PC-3 (cell line): ENCODE measurements at places on chromosomes 16 and 17.
A peak's percentile ranks its signal among the peaks of the same experiment; 100 is the strongest.

GRCh38 chr17:17424552-17424951, 52.2 kb upstream of the MED9 start:
- no peak for DNase-seq

- no peak for DNase-seq
Measured at GRCh38 chr17:36133602-36134236, 30.1 kb downstream of the CCL4 start.

DNA sequence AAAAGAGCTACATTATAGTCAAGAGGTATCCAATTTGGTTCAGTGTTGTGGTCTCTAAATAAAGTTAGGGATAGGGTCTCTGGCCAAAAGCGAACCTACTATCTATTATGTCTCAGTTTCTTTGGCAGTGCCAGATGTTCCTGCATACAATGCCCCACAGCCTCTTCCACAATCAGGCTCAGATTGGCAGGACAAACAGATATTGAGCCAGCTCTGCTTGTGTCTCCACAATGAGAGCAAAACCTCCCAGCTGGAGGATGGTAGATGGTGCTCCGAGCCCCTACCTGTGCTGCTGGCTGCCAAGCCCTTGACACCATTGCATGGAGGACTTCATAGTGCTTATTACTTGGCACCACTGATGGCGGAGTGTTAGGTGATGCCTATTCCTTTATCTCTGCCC, 19.7 kb downstream of the PHAF1 start:
- no peak for DNase-seq

- peak; percentile 80 for DNase-seq
Measured at GRCh38 chr17:5585836-5586521, 1.7 kb upstream of the NLRP1 start.

GRCh38 chr17:51765282-51766135, 393.0 kb downstream of the CA10 start:
- no peak for DNase-seq

GRCh38 chr17:78144736-78145641, 1.2 kb upstream of the C17orf99 start:
- peak; percentile 65 for DNase-seq

- peak; percentile 21 for DNase-seq
Measured at GRCh38 chr17:7897773-7898172, 9.2 kb downstream of the CHD3 start.

DNA sequence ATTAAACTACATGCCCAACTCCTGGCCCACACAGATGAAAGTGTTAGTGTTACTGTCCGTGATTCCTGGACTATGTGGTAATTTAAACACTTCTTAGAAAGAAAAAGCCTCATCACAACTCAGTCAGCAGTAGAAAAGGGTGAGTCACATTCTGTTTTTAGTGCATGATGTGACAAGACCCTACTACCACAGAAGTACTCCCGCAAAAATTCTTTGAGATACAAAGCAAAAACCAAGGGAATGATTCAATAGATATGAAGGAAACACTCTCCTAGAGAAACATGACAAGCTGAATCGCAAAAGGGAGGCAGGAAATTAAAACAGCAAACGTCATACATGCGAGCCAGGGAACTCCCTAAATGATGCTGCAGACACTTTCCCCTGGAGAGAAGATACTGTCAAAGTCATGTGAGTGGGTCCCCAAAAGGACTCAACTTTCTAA, 14.4 kb downstream of the SNN start:
- no peak for DNase-seq

DNA sequence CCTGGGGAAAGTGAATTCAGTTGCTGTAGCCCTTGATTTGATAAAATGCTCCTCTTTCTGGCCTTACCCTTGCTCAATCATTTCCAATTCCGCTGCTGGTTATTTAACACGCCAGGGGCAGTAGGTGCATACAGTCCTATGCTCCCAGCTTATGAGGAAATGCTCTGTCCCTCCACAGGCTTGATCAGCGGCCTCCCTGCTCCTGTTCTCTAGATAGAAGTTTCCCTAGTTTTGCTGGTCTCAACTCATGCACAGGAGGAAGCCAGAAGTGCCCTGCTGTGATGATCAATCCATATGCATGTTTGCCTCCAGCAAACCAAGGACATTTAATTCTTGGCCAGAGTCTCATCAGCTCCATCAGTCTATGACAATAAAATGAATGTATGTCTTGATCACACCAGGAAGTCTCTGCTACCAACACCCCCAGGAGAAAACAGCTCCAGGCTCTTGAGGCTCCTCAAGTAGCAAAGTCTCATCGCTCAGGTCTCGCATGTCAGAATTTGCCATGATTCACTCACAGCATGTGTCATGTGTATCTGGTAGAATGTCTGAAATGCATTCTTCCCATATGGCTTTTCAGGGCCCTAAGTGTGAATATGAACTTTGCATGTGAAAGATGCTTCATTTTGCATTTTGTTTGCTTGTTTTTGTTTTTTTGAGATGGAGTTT, 208.9 kb downstream of the CDH13 start:
- DNase-seq: no peak
